T-helper 9 cell (primary cell): ENCODE measurements at places on chromosomes 11 and 22.

GRCh38 chr11:80196932-80197554 is 756.2 kb upstream of the TENM4 start:
- DNase-seq = no peak

GRCh38 chr22:27245056-27245455 is 556.5 kb downstream of the MN1 start:
- DNase-seq = no peak

DNA sequence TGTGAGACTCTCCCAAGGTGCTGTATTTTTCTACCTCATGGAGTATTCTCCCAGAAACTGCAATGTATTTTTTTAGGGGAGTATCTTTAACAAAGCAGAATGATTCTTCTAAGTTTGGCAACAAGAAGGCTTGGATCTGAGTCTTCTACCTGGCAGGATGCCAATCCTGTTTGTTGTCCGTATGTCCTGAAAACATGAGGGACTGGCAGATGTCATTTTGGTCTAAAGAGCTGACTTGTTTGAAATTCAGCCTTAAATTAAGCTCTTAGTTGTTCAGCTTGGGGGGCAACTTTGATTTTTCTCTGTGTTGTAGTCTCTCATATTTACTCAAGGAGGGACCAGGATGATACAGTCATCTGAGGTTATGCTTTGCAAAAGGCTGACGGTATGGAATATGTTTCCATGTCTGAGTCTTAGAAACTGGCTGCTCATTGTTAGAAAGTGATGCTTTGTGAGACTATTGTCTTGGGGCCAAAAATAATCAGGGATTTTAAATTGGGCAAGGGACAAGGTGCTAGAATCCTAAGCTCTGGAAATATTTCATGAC is 9.3 kb downstream of the MRPL16 start:
- no peak for DNase-seq

DNA sequence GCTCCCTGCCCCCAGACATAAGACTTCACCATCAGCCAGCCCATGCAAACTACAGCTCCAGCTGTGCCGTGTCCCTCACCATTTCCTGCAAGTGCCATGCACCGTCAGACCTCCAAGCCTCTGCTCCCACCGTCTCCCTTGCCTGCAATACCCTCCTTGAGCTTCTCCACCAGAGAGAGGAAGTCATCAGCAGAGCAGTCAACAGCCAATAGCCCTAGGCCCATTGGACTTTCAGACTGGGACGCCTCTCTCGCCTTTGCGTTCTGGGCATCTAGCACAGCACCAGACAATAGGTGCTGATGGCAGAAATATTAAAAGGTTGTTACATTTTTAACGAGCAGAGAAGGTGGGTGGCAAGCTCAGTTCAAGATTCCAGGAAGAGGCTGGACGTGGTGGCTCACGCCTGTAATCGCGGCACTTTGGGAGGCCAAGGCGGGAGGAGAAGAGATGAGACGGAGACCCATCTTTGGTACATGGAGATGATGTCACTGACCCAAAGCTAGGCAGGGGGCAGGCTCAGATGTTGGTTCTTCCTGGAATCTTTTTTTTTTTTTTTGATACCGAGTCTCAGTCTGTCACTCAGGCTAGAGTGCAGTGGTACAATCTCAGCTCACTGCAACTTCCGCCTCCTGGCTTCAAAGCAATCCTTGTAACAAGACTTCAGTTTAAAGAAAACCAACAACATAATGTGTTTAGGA is 31.9 kb downstream of the SCGB1A1 start:
- DNase-seq = no peak

DNA sequence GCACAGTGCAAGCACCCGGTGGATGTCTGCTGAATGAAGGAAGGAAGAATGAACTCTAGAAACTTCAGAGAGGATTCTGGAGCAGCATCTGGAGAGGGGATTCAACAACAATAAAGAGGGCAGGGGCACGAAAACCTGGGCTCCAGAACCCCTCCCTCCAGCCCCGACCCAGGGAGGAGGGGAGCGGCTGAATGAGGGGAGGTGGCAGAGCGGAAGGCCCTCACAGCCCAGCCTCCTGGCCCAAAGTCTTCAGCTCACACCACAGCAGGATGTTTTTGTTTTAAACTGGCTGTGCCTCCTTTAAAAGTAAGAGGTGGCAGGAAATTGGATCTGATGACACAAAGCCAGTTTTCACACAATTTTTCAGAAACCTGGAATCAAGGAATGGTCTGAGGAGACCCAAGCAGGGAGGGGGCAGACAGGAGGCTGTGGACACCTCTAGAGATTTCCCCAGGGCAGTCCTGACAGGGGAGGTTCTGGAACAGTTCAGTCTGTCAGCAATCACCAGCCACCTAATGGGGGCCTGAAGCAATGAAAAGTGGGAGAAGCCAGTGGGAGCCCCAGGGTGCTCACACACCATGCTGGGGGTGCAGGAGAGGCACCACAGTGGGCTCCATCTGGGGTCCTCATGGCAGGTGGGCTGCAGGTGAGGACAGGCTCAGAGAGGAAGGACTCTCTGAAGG is 44.4 kb upstream of the TCF20 start:
- DNase-seq = no peak

DNA sequence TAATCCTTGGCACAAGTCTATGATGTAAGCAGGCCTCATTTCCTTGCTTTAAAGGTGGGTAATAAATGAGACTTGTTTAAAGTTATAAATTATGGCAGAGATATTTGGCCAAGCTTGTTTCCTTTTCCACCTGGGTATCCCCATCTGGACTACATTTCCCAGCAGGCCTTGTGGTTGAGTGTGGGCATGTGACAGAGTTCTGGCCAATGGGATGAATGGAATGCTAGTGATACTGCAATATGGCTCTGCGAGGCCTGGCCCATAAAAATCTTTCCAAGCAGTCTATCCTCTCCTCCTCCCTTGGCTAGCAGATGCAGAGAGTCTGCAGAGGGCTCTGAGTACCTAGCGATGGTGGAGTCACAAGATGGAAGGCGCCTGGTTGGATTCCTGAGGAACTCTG is 102.5 kb downstream of the TIMP3 start:
- no peak for DNase-seq

DNA sequence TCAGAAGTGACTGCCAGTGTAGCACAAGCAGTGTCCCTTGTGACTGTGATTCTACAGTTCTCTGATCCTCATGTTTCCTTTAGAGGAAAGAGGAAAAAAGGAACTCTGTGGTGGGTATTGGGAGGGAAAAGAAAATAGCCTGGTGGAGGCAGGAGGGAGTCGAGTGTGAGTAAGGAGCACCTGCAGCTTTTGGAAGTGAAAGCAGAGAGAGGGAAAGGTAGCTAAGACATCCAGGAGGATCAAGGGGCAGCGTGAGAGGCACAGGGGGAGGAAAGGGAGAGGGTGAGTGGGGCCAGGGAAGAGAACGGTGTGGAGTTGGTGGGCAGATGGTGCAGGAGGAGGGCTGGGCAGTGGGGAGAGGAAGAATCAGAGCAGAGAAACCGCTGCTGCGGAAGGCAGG is 12.4 kb downstream of the TMA7B start:
- DNase-seq = no peak

DNA sequence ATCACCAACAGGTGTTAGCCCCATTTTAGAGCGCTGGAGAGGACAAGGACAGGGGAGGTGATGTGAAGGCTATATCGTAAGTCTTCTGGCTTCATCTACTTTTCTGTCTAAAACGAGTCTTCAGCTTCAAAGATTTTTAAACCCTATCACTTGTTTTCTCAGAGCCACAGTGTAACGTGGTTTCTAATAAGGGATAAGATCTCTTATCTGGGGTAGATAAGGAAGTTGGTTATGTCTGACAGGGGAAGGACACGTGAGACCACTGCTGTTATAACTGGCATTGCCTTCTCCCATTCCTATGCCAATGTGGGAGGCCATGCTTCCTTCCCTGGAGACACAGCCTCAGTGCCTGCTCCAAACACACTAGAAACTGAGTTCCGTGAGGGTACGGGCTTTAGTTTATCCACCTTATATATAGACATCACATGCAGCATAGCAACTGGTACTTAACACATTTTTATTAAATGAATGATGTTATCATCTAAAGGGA is 39.3 kb downstream of the LARGE2 start:
- DNase-seq = no peak

DNA sequence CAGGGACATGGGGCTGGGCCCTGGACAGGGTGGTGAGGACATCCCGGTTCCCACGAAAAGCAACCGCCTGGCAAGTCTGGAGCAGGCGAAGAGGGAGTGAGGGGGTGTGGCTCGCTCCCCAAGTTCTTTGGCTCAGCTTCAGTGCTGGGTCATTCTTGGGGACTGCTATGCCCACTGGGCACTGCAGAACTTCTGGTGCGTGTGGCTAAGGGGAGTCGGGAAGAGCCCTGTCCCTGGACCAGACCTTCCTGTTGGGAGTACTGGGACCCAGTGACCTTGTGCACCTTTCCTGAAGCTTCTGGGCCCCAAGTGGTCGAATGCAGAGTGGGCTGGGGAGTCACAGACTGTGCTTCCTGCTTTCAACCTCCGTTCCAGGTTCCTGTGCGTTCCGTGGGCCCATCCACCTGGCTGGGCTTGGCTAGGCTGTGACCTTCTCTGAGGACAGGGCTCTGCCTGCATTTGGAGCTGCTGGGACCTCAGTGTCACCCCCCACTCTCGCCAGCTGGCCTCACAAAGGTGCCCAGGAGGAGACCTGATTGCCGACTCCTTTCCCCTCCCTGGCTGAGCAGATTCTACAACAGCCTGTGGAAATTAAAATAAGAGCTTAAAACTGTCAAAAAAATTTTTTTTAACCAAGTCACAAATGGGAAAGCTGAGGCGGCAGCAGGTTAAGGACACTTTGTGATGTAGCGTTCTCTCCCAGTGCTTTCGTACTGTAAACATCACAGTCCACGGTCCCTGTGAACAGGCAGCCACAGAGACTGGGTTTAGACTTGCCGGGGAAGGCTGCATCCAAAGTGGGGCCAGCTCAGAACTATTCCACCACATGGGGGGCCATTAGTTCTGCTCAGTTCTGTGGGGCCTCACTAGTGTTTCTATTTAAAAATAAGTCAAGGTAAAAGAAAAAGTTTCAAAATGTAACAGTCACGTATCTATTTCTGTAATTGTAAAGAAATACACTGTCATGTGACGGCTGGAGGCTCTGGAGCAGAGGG is 63.8 kb upstream of the WNT7B start:
- no peak for DNase-seq

GRCh38 chr11:44418456-44418830 is 108.5 kb upstream of the ALX4 start:
- no peak for DNase-seq

GRCh38 chr22:23315341-23315917 is 135.1 kb downstream of the BCR start:
- DNase-seq = no peak

- DNase-seq = peak; percentile 14
These were observed 69.4 kb downstream of the OSBP2 start for GRCh38 chr22:30763815-30764673.

DNA sequence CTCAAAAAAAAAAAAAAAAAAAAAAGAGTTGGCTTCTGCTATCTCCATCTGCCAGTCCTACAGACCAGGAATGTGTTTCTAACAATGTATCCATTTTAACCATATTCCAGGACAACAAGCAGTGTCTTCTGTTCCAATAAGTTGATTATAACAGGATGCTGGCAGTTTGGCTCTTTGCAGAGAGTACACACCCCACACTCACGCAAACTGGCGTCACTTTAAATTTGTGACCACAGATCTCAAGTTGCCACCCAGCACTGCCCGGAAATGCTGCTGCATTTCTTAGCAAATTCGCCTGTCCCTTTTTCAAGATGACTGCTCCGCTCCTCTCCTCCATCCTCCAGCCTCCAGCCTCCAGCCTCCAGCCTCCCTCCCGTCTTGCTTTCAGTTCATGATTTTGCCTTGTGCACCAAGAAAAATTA is 44.3 kb downstream of the SCGB1A1 start:
- no peak for DNase-seq

DNA sequence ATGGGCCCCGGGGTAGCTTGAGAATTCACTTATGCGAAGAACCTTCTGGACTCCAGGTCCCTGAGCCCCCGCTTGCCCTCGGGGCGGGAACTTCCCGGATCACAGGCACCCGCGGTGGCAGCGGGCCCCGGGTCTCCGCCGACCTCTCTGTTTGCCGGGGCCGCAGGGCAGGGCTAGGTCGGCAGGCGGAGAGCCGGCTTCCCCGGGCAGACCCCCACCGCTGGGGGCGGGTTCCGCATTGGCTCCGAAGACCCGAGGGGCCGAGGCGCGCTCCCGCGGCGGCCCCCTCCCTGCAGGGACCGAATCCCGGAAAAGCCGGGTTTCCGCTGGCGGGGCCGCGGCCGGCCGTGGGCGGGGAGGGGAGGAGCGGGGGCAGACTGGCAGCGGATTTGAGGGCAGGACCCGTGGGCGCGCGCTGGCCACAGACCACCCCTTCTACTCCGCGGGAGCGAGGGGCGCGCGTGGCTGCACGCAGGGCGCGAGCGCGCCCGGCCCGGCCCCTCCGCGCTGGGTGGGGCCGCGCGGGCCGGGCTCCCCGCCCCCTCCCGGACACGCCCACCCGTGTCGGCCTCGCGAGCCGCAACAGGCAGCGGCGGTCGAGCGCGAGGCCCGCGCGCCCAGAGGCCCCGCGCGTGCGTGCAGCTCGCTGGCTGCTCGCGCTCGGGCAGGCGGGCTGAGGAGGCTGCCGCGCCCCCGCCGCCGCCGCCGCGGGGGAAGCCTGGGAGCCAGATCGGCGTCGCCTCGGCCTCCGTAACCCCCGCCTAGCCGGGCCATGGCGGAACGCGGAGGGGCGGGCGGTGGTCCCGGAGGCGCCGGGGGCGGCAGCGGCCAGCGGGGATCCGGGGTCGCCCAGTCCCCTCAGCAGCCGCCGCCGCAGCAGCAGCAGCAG is at the start of gene PACS1:
PACS1 (plus strand) TSS at position 558 of the 889 bp plus-strand sequence; CDS start at position 773, 215 bp downstream.
- DNase-seq = peak; percentile 68

- no peak for DNase-seq
These were observed 137.6 kb downstream of the DDX10 start for GRCh38 chr11:108802492-108802891.

- no peak for DNase-seq
These were observed 147.5 kb upstream of the CTSC start for GRCh38 chr11:88484873-88485621.

GRCh38 chr11:78332174-78332866 is 85.3 kb downstream of the GAB2 start:
- no peak for DNase-seq

DNA sequence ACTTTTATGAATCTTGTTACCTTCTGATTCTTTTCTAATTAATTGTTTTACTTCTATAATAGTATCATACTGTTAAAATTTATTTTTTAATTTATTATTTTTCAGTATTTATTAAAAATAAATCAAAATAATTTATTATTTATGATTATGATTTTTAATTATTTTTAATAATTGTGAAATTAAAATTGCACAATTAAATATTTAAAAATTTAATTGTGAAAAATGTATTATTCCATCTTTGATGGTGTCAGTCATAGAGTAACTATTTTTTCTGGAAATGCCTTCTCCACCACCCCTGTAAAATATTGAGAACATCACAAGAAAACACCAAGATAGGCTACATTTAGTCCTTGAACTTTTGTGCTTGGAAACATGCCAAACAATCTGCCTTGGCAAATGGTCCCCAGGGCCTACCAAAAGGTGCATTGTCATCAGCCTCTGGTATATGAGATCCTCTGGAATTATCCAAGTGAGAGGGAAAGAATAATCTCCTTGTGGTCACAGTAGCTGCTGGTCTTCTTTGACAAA is at the start of gene OR8H2:
OR8H2 (plus strand) TSS at position 478 of the 528 bp plus-strand sequence. CDS start 1,356 bp downstream, outside the sequence.
- DNase-seq = no peak

- DNase-seq = no peak
These were observed 116.1 kb downstream of the PHF21B start for GRCh38 chr22:44893731-44894080.
